Activated CD4-positive, CD25-positive, alpha-beta regulatory T cell treated with anti-CD3 and anti-CD28 coated beads, Interleukin-2, amount 50 U/mL, for 72 hours (primary cell): ENCODE measurements at places on chromosomes 7 and 10.

- DNase-seq = no peak
These were observed 35.8 kb downstream of the CRCP start for GRCh38 chr7:66150471-66150870.

DNA sequence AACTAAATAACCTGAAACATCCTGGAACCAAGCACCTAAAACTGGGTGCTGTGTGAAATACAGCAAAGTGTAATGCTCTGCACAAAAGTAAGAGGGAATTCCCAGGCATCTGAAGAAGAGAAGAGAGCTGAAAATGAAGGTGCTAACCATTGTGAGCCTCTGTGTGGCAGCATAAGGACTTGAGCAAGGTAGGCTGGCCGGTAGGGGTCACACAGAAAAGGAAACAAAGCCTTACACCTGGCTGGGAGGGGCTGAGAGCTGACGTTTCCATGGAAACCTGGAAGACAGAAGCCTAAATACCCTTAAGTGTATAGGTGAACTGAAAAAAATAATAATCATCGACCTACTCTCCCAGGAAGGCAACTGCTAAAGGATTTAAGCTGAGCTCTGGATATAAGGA is 48.6 kb downstream of the CUL1 start:
- DNase-seq = no peak

GRCh38 chr7:8389593-8390261 is 43.7 kb upstream of the NXPH1 start:
- no peak for DNase-seq

GRCh38 chr10:92811986-92812385 is 36.3 kb upstream of the EXOC6 start:
- DNase-seq = no peak

DNA sequence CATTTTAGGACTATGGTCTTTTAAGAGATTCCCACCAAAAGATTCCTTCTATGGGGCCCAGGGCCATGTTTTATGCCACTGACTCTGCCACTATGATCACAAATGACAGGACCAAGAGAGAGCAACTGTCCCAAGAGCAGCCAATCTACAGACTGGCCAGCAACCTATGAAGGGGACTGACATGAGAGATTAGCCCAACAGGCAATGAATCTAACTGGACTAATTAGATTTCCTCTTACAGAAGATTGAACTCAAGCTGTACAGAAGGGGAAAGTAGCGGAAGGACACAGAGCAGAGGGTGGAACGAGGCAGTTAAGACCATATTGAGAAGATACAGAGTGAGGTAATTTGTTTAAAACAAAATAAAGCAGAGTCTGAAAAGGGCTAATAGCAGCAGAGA is 25.8 kb downstream of the ZNF800 start:
- DNase-seq = no peak

- no peak for DNase-seq
These were observed 58.9 kb upstream of the NUPR2 start for GRCh38 chr7:56174875-56175760.
